GM12878 (cell line): ENCODE measurements at places on chromosomes 13 and 19. TPM values are rescaled to one million over a fixed set of nuclear protein-coding genes. Genes with fewer than 3 reads are reported as not detected.

GRCh38 chr19:28372576-28373247 lies 840.2 kb downstream of the UQCRFS1 start:
- DNase-seq, result no peak

GRCh38 chr19:1266916-1267476 lies 2.1 kb upstream of the CIRBP start:
- DNase-seq, result no peak

GRCh38 chr19:48720251-48720612 lies 707 bp upstream of the MAMSTR start:
- DNase-seq, result no peak

GRCh38 chr19:29062475-29063435 lies 150.2 kb downstream of the UQCRFS1 start:
- no peak for DNase-seq

- no peak for DNase-seq
Measured at GRCh38 chr19:39995794-39996193, 1.1 kb upstream of the ZNF546 start.

GRCh38 chr13:100508455-100508854 lies 80.1 kb downstream of the GGACT start:
- no peak for DNase-seq

DNA sequence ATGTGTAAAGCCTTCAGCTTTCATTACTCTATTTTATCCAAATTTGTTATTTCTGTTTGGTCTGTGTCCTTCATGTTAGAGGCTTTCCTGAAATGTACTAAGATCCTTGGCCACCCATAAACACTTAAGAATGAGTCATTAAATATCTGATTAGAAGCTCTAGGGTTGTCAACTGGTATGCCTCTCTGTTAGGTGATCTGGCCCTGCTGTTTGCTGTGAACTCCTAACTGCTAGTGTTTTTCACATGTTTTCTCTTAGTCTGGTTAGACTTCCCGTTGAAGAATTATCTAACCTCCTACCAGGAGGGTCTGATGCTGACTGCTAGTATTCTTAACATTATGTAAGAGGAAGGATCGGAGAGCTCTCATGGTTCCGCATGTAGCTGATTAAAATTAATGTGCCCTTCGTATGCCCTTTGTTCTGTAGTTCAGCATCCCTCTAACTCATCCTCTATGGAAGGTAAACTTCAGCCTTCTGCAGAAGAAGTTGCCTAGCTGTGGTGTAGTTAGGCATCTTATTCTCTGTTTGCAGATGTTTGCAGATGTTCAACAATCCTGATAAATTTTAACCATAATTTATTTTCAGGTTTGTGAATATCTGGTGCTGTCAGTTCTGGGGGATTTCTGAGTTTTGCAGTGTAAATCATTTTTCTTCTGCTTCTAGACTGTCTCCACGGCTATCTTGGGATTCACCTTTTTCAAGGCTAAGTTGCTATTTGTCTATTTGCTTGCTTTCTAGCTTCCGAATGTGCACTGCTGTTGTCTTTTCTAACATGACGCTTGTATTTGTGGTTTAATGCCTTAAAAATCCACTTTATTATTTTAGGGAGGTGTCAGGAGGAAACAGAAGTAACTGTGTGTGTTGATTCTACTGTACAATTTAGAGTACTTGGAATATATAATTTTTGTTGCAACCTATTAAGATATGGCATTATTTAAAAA lies 207.2 kb upstream of the SPRY2 start:
- no peak for DNase-seq

- DNase-seq, result no peak
Measured at GRCh38 chr19:52786078-52786463, 520 bp downstream of the ZNF600 start.

- DNase-seq, result no peak
Measured at GRCh38 chr13:66553391-66553790, 676.7 kb downstream of the PCDH9 start.

GRCh38 chr19:39208175-39208795 lies 4.2 kb upstream of the SYCN start:
- DNase-seq, result no peak

The ZNF667 gene
- total RNA-seq, result not detected in 2 replicates

The TMEM86B gene
- 6.6 and 8.3 TPM in 2 replicates for total RNA-seq

The KLF1 gene
- 0.24 and 0.38 TPM in 2 replicates for total RNA-seq
